ENCODE measurements at places on chromosomes 13 and 19. TPM values are rescaled to one million over a fixed set of nuclear protein-coding genes. Genes with fewer than 3 reads are reported as not detected.

- peaks cover 13% of the 10 kb centered on the region for H3K4me1 ChIP-seq
- no peak overlapping the region for H3K27ac ChIP-seq
- peaks cover 12% of the 10 kb centered on the region for H3K27me3 ChIP-seq
Observed at GRCh38 chr13:113114511-113115362, 7.9 kb upstream of the F10 start.

- DNase-seq, result no peak
- H3K27me3 ChIP-seq, result no peaks in the 10 kb centered on the region
- no peaks in the 10 kb centered on the region for H3K36me3 ChIP-seq
- H3K4me3 ChIP-seq, result no peak overlapping the region
Observed at GRCh38 chr19:56978023-56978565, 137.6 kb upstream of the PEG3 start.

DNA sequence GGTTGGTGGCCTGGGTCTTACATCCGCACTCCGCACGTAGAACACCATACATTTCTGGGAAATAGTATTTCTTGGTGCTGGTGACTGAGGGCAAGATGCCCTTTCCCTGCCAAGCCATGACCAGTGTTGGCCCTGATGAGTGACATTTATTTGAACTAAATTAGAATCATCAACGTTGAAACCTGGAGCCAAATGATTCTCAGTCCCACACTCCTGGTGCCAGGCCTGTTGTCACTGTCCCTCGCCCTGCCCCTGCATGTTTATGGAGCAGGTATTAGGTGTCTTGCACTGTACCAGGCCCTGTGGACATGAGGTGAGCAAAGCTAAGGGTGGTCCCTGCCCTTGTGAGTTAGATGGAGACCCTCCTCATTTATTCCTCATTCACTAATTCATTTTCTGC lies 5.8 kb downstream of the CHST8 start:
- H3K27me3 ChIP-seq, result no peaks in the 10 kb centered on the region
- DNase-seq, result no peak
- no peaks in the 10 kb centered on the region for H3K36me3 ChIP-seq
- peaks cover 7% of the 10 kb centered on the region for H3K4me1 ChIP-seq
- H3K27ac ChIP-seq, result no peak overlapping the region
- no peak overlapping the region for H3K4me3 ChIP-seq

DNA sequence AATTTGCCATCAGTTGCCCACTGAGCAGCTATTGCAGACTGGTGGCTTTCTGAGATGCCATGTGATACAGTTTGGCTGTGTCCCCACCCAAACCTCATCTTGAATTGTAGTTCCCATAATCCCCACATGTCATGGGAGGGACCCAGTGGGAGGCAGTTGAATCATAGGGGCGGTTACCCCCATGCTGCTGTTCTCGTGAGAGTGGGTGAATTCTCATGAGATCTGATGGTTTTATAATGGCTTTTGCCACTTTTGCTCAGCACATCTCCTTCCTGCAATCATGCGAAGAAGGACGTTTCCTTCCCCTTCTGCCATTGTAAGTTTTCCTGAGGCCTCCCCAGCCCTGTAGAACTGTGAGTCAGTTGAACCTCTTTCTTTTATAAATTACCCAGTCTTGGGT lies 34.8 kb upstream of the ANKRD10 start:
- H3K36me3 ChIP-seq, result no peaks in the 10 kb centered on the region
- H3K27ac ChIP-seq, result no peak overlapping the region
- DNase-seq, result no peak
- H3K4me3 ChIP-seq, result no peak overlapping the region
- no peaks in the 10 kb centered on the region for H3K27me3 ChIP-seq

- H3K36me3 ChIP-seq, result no peaks in the 10 kb centered on the region
- H3K4me3 ChIP-seq, result no peak overlapping the region
- peaks cover 9% of the 10 kb centered on the region for H3K4me1 ChIP-seq
- H3K27me3 ChIP-seq, result no peaks in the 10 kb centered on the region
Observed at GRCh38 chr19:42467183-42467760, 24.5 kb upstream of the CXCL17 start.

ZNF45 gene
- total RNA-seq, result 18.7 TPM

DNA sequence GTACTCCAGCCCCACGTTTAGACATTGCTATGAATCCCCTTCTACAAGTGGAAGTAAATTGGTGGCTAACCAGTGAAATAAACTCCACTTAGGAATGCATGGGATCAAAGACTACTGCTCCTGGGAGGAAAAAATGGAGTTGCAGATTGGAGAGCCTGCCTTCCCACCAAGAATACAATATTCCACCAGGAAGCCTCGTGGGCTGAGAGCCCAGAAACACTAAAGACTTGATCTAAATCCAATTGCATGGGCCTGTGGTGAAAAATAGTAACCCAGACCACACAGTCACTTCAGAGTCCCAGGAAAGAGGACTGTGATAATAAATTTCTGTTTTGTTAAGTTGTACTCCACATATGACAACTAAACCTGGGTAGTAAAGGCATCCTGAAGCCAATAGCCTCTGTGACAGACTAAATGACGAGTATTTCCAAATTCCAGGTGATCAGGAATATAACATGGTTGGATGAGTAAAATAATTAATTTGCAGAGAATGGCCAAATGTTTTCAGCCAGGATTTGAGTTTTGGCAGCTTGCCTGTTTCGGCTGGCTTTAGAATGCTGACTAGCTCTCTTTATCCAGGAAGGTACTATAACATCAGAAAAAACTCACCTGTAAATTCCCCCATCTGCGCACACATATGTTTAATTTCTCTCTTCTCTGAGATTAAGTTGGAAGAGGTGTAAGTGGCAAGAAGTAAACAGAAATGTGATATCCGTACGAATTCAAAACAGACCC lies 480.3 kb downstream of the LIG4 start:
- H3K27ac ChIP-seq, result no peak overlapping the region
- no peaks in the 10 kb centered on the region for H3K27me3 ChIP-seq
- no peak for DNase-seq
- no peak overlapping the region for H3K4me3 ChIP-seq

DNA sequence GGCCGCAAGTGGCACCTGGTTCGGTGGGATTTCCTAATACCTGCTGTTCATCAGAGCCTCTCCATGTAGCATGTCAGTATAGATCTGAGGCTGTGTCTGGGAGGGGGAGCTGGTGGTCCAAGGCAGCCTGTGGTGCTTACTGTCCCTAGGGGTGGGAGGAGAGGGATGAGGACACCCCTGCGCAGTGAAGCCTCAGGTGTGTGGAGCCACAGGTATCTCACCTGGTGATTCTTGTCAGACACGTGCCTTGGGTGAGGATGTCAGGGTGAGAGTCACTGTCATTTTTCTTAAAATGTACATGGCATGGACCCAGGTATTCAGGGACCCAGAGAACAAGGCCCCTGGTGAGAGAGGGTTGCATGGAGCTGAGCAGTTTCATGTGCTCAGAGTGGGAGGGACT lies 11.7 kb downstream of the CEACAM4 start:
- H3K36me3 ChIP-seq, result no peaks in the 10 kb centered on the region
- no peaks in the 10 kb centered on the region for H3K27me3 ChIP-seq
- no peaks in the 10 kb centered on the region for H3K4me1 ChIP-seq
- H3K27ac ChIP-seq, result no peak overlapping the region
- no peak for DNase-seq

DNA sequence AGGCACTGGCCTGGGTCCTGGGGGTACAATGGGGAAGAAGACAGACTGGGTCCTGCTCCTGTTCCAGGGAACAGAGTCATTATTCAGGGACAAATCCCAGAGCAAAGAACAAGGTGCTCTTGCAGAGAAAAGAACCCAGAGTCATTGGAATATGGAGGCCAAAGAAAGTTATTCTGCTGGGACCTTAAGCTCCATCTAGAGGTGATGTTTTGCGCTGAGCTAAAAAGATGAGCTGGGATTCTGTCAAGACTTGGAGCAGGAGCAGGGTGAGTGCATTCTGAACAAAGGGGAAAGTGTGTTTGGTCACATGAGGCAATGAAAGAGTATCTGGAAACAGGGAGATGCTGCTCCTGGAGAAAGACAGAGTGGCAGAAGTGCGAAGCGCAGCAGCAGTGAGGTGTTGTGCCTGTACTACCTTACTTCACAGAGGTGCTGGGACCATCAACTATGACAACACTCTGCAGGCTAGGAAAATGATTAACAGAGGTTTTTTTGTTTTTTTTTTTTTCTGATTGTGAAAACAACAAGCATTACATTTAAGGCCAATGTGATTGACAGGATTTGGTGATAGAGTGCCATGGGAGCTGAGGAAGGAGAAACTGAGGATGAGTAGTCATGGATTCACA lies 95.3 kb upstream of the TNFSF11 start:
- no peak overlapping the region for H3K27ac ChIP-seq
- H3K36me3 ChIP-seq, result no peaks in the 10 kb centered on the region
- H3K27me3 ChIP-seq, result no peaks in the 10 kb centered on the region
- H3K4me1 ChIP-seq, result no peaks in the 10 kb centered on the region
- no peak for DNase-seq

CCDC194 gene
- total RNA-seq, result not detected

CPAMD8 gene
- total RNA-seq, result 24.2 TPM

CALR3 gene
- not detected for total RNA-seq

- H3K4me3 ChIP-seq, result no peak overlapping the region
- H3K36me3 ChIP-seq, result no peaks in the 10 kb centered on the region
- no peaks in the 10 kb centered on the region for H3K27me3 ChIP-seq
- peak; percentile 32 for DNase-seq
- H3K4me1 ChIP-seq, result peaks cover 13% of the 10 kb centered on the region
Observed at GRCh38 chr13:80783926-80784565, 443.1 kb upstream of the SPRY2 start.
